Activated T-helper 2 cell treated with anti-CD3 and anti-CD28 coated beads, Interferon-gamma antibody, Interleukin-2, Interleukin-4, amounts not matched to agents 10 μg/mL and 5 μg/mL and 100 μg/mL, durations not matched to agents 14 hours and 24 hours and 36 hours (primary cell): ENCODE measurements at places on chromosomes 3 and 15. TPM values are rescaled to one million over a fixed set of nuclear protein-coding genes. Genes with fewer than 3 reads are reported as not detected.

Gene LRIG1
- total RNA-seq, result 42.5 and 47.9 TPM in 2 replicates

Gene APOD
- 0.87 and 1.3 TPM in 2 replicates for total RNA-seq

Gene RCN2
- 35.7 and 36.1 TPM in 2 replicates for total RNA-seq

Gene SLC51A
- total RNA-seq, result not detected in 2 replicates

Gene TF
- total RNA-seq, result 0.11 and 0.25 TPM in 2 replicates
